ENCODE measurements at places on chromosomes 3 and 15.

- no peak overlapping the region for H3K27ac ChIP-seq
- H3K36me3 ChIP-seq: peaks cover 1% of the 10 kb centered on the region
- no peak overlapping the region for H3K4me3 ChIP-seq
- no peaks in the 10 kb centered on the region for H3K4me1 ChIP-seq
- no peak for DNase-seq
These were observed 1001.0 kb downstream of the FHIT start for GRCh38 chr3:60250206-60250605.

- no peak overlapping the region for H3K4me3 ChIP-seq
- no peaks in the 10 kb centered on the region for H3K36me3 ChIP-seq
- no peak overlapping the region for H3K27ac ChIP-seq
- H3K4me1 ChIP-seq: no peaks in the 10 kb centered on the region
- DNase-seq: no peak
- no peaks in the 10 kb centered on the region for H3K27me3 ChIP-seq
These were observed 354.2 kb upstream of the BCHE start for GRCh38 chr3:166191411-166191810.

- no peak overlapping the region for H3K4me3 ChIP-seq
- H3K27ac ChIP-seq: no peak overlapping the region
- no peaks in the 10 kb centered on the region for H3K36me3 ChIP-seq
- DNase-seq: no peak
- no peaks in the 10 kb centered on the region for H3K4me1 ChIP-seq
These were observed 63.7 kb downstream of the PRICKLE2 start for GRCh38 chr3:64161481-64161952.

DNA sequence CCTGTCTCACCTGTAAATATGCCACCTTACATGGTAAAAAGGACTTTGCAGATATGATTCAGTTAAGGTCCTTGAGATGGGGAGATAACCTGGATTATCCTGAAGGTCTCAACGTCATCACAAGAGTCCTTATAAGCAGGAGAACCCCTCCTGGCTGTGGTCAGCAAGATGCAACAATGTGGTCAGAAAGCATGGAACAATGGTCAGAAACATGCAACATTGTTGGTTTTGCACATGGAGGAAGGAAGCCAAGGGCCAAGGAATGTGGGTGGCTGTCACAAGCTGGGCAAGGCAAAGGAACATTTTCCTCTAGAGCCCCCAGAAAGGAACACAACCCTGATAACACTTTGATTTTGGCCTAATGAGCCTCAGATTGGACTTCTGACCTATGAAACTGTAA, 9.4 kb upstream of the SUMF1 start:
- no peaks in the 10 kb centered on the region for H3K36me3 ChIP-seq
- H3K27ac ChIP-seq: no peak overlapping the region
- H3K27me3 ChIP-seq: peaks cover 23% of the 10 kb centered on the region
- no peak overlapping the region for H3K4me3 ChIP-seq
- DNase-seq: no peak

DNA sequence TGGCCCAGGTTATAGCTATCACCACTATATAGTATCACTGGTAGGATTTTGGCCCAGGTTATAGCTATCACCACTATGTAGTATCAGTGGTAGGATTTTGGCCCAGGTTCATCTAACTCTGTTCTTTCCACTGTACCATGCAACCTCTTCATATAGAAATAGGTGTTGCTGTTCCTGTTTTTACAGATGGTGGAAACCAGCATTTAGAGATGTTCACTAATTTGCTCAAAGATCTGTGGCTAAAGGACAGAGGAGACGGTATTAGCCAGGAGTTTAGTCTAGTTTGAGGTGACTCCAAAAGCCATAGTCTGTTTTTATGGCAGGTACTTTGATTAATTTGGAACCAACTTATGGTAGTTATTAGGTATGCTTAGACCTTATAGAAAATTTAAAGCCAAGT, 3.1 kb downstream of the LRCH3 start:
- no peak for DNase-seq
- peaks cover 34% of the 10 kb centered on the region for H3K4me1 ChIP-seq
- no peaks in the 10 kb centered on the region for H3K36me3 ChIP-seq
- H3K27me3 ChIP-seq: peaks cover 2% of the 10 kb centered on the region

DNA sequence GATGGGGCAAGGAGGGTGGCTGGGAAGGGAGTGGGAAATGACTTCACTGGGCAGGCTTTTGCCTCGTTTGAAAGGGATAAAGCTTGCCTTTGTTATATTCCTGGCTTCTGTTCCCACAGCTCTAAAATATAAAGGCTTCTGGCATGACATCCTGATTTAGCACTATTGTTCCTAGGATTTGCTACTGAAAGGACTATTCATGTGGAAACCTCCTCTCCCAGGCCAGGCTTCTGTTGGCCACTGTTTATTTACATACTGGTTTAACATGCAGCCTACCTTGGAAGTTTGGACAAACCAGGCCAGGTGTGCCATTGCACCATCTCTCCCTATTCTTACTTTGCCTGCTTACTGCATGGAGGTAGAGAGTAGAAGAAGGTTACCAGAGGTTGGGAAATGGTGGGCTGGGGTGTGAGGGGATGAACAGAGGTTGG, 2.4 kb upstream of the LMCD1 start:
- H3K27me3 ChIP-seq: peaks cover 20% of the 10 kb centered on the region
- peaks cover 9% of the 10 kb centered on the region for H3K4me1 ChIP-seq
- no peak overlapping the region for H3K4me3 ChIP-seq
- H3K27ac ChIP-seq: no peak overlapping the region

GRCh38 chr15:86846036-86846435, 766.4 kb downstream of the AGBL1 start:
- no peaks in the 10 kb centered on the region for H3K27me3 ChIP-seq
- DNase-seq: no peak
- H3K4me1 ChIP-seq: no peaks in the 10 kb centered on the region
- no peak overlapping the region for H3K27ac ChIP-seq
